RWPE1 (cell line): ENCODE measurements at places on chromosomes 6 and 20.

DNA sequence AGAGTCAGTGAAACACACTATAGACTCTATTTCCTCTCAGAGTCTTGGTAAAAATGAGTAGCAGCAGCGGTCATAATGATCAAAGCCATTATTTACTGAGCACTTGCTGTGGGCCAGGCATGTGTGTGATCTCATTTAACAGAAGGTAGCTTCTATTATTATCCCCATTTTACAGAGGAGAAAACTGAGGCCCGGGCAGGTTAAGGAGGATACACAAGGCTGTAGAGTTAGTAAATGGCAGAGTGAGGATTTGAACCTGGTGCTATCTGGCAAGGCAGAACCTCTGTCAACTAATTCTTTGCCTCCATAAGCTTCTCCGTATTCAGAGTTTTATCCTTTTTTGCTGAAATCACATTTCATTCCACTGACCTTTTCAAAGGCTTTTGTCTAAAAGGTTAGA is 122.2 kb upstream of the SALL4 start:
- no peak for DNase-seq

GRCh38 chr6:116536216-116536621 is 9.3 kb downstream of the TRAPPC3L start:
- peak; percentile 40 for DNase-seq

- peak; percentile 55 for DNase-seq
Measured at GRCh38 chr20:16803965-16804792, 56.0 kb downstream of the OTOR start.

GRCh38 chr6:37244430-37245310 is 12.9 kb upstream of the TBC1D22B start:
- peak; percentile 80 for DNase-seq

GRCh38 chr6:145814501-145815308 is at the start of gene FBXO30:
TSS of gene FBXO30 (minus strand) at chr6:145814795. CDS start at chr6:145806405, 8,390 bp downstream.
- peak; percentile 87 for DNase-seq

DNA sequence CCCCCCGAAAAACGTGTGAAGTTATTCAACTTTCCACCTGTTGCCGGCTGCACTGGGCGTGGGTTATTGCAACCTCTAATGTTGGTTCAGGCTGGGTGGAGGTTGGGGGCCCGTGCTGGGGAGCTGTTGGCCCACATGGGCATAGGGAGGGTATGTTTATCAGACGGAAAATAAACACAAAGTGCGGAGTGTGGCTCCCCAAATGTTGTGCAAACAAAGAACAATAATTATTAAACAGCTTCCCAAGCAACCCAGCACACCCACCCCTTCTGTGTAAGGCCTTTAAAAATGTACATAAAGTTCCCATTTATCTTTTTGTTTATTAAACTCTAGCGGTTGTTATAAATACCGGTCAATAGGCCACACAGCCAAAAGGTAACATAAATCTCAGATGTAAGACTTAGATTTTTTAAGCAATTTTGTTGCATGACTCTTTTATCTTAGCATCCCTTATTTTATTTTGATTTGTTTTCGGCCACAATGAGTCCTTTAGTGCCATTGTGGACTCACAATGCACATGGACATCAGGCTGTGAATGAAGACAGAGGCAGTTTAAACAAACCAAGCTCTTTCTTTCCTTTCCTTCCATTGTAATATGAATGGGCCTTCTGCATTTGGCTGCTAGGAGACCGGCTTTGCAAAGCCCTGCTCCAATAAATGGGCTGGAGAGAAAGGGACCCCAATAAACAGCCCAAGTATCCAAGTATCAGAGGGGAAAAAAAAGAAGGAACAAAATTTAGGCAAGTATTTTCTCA is 6.9 kb upstream of the DLL1 start:
- DNase-seq = no peak

DNA sequence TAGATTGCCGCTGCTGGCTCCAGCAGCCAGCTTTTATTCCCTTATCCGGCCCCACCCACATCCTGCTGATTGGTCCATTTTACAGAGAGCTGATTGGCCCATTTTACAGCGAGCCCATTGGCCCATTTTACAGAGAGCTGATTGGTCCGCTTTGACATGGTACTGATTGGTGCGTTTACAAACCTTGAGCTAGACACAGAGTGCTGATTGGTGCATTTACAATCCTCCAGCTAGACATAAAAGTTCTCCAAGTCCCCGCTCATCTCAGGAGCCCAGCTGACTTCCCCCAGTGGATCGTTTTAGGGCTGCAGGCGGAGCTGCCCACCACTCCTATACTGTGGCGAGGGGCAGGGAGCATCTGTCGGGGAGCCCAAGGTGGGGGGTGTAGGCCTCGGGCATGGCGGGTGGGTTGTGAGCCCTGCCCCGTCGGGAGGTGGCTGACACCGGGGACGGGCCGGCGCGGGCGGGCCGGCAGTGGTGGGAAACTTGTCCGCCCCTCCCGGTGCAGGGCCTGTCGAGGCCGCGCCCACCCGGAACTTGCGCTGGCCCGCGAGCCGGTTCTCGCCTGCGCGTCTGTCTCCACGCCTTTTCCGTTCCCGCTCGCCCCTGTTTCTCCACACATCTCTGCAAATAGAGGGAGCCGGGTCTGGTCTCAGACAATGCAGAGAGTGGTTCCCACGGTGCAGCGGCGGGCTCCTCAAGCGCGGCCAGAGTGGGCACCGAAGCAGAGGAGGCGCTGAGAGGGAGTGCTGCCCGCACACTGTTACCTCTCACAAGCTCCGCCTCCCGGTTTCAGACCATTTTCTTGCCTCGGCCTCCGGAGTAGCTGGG is 86.1 kb upstream of the STMND1 start:
- no peak for DNase-seq

DNA sequence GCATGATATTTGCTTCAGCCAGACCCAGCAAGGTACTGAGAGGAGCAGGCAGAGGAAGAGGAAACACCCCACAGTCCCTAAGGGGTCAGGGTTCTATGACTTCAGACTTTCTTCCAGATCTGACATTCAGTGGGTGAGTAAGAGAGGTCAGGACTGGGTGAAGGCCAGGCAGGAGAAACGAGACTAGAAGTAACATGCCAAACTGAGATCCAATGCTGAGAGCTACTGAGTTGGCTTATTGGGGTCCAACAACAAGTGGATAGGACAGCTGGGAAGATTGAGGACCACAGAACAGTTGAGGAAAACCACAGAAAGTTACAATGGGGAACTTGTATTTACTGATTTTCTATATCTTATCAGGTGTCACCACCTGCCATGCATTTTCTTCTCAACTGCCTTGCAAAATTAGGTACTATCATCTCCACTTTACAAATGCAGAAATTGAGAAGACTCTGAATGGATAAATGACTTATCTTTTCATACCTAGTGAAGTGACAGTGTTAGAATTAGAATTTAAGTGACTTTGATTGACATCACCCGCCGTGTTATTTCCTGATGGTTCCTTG is 43.8 kb upstream of the HIVEP1 start:
- DNase-seq = no peak

DNA sequence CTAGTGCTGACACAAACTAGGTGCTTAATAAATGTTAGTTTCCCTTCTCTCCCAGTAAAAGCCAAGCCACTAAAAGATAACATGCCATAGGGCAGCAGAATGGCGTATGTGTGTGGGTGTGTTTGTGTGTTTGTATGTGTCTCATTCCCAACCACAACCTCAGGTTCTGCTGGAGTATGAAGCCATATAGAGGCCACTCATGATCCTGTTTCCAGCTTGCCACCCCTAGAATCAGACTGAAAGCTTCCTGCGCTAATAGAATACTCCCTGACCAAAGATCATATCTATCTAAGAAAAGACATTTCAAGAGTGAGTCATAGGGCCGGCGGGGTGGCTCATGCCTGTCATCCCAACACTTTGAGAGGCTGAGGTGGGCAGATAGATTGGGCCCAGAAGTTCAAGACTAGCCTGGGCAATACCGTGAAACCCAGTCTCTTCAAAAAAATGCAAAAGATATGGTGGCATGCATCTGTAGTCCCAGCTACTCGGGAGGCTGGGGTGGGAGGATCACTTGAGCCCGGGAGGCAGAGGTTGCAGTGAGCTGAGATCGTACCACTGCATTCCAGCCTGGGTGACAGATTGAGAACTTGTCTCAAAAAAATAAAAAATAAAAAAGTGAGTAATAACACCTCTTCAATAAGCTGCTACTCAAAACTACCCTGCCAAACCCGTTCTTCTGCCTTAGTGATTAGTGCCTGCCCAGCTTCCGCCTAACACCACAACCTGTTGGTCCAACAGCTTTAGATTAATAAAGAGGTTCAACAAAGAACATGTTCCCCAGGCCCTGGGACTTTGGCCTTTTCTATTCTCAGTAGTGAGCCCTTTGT is 11.8 kb upstream of the SNRPC start:
- DNase-seq = peak; percentile 55

DNA sequence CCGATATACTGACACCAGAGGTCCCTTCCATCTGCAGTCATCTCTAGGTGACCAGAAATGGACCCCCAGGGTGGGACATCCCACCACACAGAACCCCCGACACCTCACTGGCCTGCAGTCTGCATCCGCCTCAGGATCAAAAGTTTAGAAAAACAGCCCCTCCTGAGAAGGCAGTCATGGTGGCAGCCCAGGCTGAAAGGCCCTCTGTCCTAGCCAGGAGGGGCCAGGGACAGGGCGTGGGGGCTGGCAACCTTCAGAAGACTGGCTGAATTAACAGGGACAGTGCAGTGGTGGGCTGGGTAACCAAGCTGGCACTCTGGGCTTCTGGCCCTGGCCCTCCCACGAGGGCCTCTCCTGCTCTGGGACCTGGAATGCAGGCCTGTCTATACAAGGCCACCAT is 34.3 kb upstream of the MDFI start:
- DNase-seq = no peak

- no peak for DNase-seq
Measured at GRCh38 chr6:84870672-84871071, 106.3 kb upstream of the TBX18 start.

- no peak for DNase-seq
Measured at GRCh38 chr6:21278375-21278745, 315.2 kb upstream of the SOX4 start.

GRCh38 chr6:139470997-139471396 is 96.5 kb upstream of the CITED2 start:
- DNase-seq = no peak

GRCh38 chr6:31899882-31900722 is 1.8 kb downstream of the ZBTB12 start:
- DNase-seq = no peak

GRCh38 chr6:71465096-71465495 is 176.5 kb downstream of the OGFRL1 start:
- no peak for DNase-seq

DNA sequence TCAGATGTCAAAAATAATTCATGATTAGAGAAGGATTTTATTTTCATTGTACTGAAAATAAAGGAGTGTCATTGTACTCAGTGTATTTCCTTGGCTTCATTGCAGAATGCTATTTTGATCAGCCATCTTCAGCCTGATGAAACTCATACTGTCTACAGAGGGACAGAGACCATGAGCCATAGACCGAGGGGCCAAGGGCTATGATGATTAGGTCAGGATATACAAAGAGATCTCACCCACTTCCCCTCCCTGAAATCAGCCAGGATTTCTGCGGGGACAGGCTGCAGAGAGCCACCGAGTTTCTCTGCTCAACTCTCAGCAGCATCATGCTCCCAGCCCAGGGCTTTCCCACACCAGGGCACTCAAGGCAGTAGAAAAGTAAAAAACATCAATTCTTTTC is 47.0 kb downstream of the ALDH8A1 start:
- no peak for DNase-seq

DNA sequence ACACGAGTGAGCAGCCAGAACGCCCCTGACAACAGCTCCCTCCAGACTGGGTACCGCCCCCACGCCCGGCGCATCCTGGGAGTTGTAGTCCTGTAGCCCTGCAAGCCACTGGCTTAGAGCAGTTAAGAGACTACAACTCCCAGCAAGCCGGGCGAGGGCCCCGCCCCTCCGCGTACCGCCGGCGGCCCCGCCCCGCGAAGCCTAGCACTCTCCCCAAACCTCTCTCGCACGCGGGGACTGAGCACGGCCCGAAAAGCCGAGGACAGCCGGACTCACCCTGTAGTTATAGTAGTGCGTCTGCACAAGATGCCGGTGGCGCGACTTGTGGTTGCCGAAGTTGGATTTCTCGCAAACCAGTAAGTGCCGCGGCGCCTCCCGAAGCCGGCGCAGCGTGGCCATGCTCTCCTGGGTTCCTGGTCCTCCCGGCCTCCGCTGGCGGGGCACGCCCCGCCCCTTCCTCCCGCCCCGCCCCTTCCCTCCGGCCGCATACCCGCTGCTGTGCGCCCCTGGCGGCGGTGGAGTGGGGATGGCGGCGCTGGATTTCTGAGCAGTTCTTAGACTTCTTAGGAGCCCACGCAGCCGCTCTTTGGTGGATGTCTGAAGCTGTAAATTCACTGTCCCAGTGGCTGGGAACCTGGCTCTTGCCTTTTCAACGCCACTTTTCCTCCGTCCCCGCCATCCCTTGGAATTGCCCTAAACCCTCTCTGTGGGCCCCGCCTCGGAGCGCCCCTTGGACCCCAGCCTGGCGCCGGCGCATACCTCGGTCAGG is at the start of gene RPP40:
Gene RPP40, minus strand, starts transcription at position 434 of the 769 bp plus-strand sequence. Its CDS starts 35 bp downstream, at position 399.
- DNase-seq = peak; percentile 94

GRCh38 chr6:124877468-124877867 is 84.8 kb upstream of the RNF217 start:
- no peak for DNase-seq

DNA sequence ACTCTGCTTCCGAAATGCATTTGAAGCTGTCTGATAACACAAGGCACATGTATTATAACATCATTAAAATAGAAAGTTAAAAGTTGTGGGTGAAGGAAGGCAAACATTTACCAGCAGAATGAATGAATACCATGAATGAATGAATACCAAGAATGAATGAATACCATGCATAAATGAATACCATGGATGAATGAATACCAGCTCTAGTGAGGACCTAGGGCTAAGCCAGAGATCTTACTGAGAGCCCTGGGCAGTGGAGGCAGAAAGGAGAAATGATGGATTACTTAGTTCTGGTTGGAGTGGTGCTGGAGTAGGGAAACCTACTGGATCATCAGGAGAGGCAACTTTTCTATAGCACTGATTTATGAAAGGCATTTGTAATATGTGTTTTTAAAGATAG is 998.0 kb downstream of the KIF16B start:
- DNase-seq = no peak

GRCh38 chr20:24141111-24141510 is 152.5 kb upstream of the GGTLC1 start:
- no peak for DNase-seq

- no peak for DNase-seq
Measured at GRCh38 chr20:23666698-23667097, 22.1 kb downstream of the CST4 start.

- peak; percentile 89 for DNase-seq
Measured at GRCh38 chr6:42451333-42452170, at the start of gene TRERF1. TSS of gene TRERF1 (minus strand) at chr6:42451926. CDS start at chr6:42269590, 182,336 bp downstream.
